ENCODE measurements at places on chromosomes 7 and 10.

DNA sequence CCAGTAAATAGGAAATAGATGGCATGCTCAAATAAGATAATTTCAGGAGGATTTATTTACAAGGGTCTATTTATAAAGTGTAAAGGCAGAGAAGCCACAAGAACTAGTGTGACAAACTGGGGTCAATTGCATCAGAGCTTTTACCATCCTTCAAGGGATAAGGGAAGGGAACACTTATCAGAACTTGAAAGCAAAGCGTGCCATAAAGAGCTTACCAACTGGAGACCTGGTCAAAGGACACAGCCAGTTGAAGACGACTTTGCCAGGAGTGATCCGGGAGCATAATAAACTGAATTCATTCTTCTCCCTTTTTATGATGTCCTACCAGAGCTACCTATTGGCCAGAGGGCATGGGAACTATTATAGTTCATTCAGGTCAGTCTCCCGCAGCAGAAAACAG is 3.2 kb upstream of the PPP1R3A start:
- DNase-seq, result no peak

- DNase-seq, result no peak
Measured at GRCh38 chr10:5723692-5724091, 39.1 kb downstream of the TASOR2 start.

DNA sequence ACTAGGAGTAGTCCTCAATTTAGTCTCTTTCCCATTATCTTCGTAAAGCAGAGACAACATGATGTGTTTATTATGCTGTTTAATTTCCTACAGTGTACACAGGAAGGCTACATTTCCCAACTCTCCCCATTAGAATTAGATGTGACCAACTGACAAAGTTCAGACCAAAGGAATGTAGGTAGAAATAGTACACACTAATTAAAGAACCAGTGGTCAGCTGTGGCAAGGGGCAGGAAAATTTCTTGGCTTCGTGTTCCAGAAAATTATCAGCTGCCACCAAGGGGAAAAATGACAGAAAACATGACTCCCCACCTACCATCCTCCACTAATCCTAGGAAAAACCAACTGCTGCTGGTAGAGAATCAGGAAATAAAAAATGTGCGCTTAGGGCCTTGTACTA is 125.6 kb downstream of the PPP1R3A start:
- no peak for DNase-seq

GRCh38 chr10:50250096-50250854 is 1.0 kb downstream of the ASAH2 start:
- DNase-seq, result no peak
